Amniotic epithelial cell (primary cell): ENCODE measurements at places on chromosomes 3 and 15.

DNA sequence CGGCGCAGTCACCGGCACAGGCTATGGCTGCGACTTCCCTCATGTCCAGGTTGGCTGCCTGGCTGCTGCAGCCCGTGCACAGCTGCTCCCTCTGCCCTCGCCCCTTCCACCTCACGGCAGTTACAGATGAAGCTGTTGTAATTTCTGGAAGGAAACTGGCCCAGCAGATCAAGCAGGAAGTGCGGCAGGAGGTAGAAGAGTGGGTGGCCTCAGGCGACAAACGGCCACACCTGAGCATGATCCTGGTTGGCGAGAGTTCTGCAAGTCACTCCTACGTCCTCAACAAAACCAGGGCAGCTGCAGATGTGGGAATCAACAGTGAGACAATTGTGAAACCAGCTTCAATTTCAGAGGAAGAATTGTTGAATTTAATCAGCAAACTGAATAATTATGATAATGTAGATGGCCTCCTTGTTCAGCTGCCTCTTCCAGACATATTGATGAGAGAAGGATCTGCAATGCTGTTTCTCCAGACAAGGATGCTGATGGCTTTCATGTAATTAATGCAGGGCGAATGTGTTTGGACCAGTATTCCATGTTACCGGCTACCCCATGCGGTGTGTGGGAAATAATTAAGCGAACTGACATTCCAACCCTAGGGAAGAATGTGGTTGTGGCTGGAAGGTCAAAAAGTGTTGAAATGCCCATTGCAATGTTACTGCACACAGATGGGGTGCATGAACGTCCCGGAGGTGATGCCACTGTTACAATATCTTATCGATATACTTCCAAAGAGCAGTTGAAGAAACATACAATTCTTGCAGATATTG is 13.2 kb upstream of the GNB4 start:
- DNase-seq = no peak

GRCh38 chr3:194133661-194134230 is 2.2 kb upstream of the HES1 start:
- DNase-seq = peak; percentile 89

DNA sequence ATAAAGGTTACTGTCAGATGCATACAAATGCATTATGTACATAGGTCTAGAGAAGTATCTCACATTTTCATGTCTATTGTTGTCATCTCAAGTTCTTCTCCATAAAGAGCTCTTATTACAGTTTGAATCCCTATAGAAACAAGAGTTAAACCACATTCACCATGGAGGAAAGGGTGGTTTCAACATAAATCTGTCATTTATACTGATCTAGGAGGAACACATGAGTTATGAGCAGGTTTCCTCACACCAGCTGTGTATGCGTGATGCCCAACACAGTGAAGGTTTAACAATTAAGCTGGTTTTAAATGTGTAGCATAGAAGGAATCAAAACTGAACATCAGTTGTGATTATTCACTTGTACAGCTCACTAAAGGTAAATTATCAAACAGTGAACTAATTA is 251.7 kb downstream of the KCNMB2 start:
- DNase-seq = no peak

DNA sequence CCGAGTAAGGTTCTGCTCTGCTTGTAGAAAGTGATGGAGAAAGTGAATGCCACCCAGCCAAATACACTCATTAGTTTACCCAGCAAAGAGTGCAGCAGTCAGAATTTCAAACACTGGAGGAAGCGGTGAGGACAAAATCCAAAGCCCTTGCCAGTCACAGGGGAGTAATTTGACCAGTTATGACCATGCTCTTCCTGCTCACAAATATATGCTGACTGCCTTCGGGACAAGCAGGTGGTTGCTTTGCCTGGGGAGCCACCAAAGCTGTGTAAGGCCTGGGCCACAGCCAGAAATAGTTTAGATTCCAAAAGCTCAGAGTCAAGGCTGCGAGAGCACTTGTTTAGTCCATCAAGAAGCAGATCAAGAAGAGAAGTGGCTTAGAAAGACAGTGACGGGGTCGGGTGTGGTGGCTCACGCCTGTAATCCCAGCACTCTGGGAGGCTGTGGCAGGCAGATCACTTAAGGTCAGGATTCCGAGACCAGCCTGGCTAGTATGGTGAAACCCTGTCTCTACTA is 51.0 kb upstream of the ATP13A3 start:
- peak; percentile 39 for DNase-seq

DNA sequence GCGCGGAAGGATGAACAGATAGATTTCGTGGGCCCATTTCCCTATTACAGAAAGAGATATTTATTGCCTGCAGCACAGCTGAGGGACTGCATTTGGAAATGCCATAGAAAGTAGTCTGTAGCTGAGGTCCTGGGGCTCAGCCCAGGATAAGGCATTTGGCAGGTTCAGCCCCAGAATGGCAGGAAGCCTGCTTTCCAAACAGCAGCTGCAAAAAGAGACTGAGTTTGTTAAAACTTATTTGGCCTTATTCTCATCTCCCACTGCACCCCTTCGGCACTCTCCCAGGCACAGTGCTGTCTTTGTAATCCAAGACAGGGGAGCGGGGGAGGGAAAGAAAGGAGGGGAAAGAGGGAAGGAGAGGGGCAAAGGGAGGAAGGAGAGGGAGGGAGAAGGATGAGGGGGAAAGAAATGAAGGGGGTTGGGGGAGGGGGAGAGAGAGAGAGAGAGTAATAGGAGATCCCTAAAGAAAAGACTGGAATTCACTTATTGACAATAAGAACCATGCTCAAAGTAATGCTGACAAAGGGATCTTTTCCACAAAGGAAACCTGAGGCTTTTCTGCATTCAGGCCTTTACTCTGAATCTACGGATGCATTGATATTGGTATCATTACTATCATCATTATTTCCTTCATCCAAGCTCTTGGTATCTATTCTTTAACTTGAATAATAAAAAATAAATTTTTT is 94.0 kb upstream of the LRRN1 start:
- no peak for DNase-seq

DNA sequence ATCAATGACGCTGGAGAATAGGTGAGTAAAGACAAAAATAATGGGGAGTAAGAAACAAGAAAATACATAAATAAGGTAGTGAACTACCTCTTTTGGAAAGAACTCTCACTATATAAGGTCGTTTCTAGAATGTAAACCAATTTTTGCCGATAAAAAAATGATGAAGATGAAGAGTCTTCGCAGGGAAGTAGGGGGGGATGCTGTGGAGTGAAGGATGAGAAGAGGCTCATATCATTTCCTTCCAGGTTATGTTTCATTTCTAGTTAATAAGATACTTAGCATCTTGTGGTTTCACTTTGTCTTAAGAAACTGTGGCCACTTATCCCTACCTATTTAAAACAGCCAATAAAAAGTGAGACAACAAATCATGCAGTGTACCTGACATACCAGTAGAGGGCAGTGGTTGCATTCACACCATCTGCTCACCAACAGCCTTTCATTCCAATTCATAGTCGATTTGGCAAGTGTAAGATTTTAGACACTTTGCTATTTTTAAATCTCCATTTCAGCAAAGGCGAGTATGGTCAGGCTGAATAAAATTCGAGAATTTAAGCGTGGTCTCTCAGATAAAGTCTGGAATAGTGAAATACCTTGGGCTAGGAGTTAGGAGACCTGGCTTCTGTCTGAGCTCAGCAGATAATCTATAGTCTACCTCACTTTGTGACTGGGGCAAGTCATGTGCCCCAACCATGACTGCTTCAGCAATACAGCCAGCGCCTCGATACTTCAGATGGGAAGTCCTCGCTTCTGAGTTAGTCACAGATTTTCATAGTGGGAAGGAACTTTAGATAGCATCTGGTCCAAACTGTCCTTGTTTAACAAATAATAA is 28.9 kb upstream of the ICE2 start:
- peak; percentile 58 for DNase-seq

GRCh38 chr3:65706776-65707568 is 331.7 kb downstream of the MAGI1 start:
- no peak for DNase-seq

- no peak for DNase-seq
Observed at GRCh38 chr3:13518516-13518953, 30.4 kb upstream of the FBLN2 start.

- peak; percentile 29 for DNase-seq
Observed at GRCh38 chr3:162729686-162730085, 1233.1 kb downstream of the OTOL1 start.

- peak; percentile 81 for DNase-seq
Observed at GRCh38 chr3:96478496-96478895, 335.9 kb upstream of the EPHA6 start.

DNA sequence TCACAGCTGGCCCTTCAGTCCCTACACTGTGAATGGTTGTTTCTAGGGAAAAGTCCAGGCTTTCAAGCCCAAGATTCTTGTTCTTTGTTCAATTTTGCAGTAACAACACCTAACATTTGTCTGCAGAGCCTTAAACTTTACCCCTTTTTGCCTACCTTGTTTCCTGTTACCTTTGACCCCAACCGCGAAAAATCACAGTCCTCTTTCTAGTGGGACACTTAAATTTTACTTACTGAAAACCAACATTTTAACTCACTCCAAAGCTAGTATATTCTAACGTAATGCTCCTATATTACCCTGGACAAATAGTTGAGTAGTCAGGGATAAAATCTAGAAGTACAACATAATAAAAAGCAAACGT is 649 bp upstream of the PIK3CB start:
- no peak for DNase-seq

DNA sequence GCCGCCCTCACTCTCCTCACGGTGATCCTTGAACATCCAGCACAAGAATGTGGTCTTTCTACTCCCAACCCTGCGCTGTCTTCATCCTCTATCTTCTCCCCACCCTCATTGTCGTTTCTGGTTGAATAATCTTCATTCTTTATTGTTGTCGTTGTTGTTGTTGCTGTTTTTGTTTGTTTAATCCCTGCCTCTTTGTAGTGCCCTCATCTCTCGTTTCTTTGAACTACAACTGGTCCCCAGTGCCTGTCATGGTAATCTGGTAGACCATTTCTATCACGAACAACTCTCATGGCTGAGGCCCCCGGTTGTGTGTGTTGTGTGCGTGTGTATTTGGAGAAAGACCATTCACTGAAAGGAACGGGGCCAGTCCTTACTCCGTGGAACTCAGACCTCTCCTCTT is 1.3 kb upstream of the MYO5A start:
- DNase-seq = no peak

GRCh38 chr3:49135499-49135898 is 2.6 kb upstream of the LAMB2 start:
- no peak for DNase-seq

DNA sequence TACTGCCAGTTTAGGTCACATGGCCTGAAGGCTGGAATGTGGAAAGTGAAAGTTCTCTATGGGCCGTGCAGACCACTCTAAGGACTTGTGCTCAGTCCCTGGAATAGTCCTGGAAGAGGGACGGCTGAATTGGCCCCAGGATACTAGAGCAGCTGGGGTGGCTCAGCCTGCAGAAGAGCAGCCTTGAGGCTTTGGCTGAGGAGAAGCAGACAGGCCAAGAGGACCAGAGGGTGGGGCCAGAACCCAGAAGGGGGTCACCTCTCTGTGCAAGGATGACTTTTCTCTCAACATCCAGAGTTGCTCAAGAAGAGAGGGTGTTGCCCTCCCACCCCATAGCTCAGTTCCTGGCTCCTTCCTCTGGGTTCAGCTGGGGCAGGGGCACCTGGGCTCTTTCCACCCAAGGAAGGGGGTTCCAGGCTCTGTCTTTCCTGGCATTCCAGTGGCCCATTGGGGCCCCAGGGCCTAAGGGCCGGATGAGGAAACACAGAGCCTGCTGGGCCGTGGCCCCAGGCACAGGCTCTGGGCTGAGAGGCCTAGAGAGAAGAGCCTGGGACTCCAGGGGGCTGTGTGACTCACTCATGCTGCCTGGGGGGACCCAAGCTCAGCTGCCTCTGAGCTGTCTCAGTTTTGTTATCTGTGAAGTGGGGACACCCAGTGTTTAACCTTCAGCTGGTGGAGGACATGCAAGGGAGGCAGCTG is 8.5 kb upstream of the FBLN2 start:
- DNase-seq = no peak

GRCh38 chr15:100261302-100262240 is 80.2 kb downstream of the ADAMTS17 start:
- no peak for DNase-seq

DNA sequence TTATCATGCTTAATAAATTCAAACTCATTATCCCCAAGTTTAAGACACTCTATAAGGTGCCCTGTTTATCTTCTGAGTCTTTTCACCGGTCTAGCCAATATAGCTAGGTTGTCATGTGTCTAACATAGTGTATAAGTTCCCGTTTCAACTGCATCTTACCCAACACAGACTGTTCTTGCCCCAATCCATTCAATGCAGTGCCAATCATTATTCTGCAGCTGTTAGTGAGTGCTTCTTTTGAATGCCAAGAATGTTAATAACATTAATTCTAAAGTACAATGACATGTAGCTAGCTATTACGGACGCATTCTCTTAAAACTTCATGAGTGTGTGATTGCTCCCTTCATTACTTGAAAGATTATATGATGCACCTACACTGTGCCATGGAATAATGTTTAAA is 646.4 kb upstream of the NR2F2 start:
- DNase-seq = peak; percentile 32

GRCh38 chr3:69161587-69162307 is 39.4 kb upstream of the LMOD3 start:
- DNase-seq = peak; percentile 44

GRCh38 chr15:45180201-45180600 is 7.6 kb downstream of the SHF start:
- peak; percentile 49 for DNase-seq

- no peak for DNase-seq
Observed at GRCh38 chr3:184662187-184662586, 49.7 kb downstream of the MAGEF1 start.

- peak; percentile 93 for DNase-seq
Observed at GRCh38 chr3:15982667-15983196, 185.0 kb upstream of the ANKRD28 start.

- DNase-seq = no peak
Observed at GRCh38 chr3:76827701-76828226, 212.1 kb upstream of the ROBO2 start.

DNA sequence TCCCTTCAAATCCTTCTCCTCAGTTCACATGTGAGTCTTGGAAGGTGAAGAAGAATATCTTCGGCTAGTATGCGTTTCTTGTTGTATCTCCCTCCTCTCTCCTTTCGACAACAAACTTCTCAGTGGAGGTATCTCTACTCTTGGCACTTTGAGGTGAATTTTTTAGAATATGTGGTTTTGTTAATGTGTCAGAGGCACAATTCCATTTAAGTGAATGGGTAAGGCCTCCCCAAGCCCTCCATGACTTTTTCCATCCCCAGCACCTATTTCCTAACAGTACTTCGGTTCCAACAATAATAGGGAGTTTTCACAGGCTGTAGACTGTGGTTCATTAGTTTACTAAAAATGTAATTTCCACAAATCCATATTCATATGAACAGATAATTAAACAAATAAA is 74.2 kb downstream of the TM4SF4 start:
- no peak for DNase-seq
